ENCODE measurements at places on chromosomes 2 and 18.

- DNase-seq = peak; percentile 41
These were observed at the start of gene SLC40A1 for GRCh38 chr2:189580658-189581353. TSS of gene SLC40A1 (minus strand) at chr2:189580786. CDS start at chr2:189580460, 326 bp downstream.

DNA sequence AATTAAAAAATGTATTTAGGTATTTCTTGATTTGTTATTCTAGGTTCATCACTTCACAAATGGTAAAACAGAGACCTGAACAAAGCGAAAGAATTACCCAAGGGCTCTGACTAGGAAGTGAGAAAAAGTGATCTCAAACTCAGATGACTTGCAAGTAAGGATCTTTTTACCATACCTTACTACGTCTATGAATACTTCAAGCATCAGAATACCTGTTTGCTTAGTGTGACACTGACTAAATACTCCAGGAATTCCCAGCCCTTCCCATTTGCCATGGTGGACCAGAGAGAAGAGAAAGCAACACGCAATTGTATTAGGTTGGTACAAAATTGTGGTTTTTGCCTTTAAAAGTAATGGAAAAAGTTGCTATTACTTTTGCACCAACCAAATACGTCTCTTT lies 35.8 kb upstream of the FIGN start:
- no peak for DNase-seq

GRCh38 chr2:182088681-182089320 lies 103.1 kb downstream of the PPP1R1C start:
- no peak for DNase-seq

DNA sequence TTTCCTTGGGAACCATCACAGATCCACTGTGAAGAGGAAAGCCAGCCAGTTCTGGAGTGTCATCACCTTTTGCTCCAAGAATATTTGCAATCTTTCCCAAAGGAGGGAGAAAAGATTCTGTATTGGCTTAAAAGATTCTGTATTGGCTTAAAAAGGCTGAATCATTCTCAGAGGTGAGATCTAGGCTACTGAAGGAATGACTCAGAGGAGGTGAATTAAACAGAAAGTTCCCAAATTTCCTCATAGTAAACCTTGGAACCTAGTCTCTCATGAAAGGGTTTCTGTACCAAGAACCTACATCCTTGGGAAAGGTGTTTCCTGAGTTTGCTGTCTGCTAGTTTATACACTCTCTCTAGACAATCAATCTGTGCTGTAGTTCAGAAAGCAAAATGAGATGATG lies 34.1 kb upstream of the GRB14 start:
- no peak for DNase-seq

- no peak for DNase-seq
These were observed 82.7 kb downstream of the C2orf74 start for GRCh38 chr2:61244694-61245093.

DNA sequence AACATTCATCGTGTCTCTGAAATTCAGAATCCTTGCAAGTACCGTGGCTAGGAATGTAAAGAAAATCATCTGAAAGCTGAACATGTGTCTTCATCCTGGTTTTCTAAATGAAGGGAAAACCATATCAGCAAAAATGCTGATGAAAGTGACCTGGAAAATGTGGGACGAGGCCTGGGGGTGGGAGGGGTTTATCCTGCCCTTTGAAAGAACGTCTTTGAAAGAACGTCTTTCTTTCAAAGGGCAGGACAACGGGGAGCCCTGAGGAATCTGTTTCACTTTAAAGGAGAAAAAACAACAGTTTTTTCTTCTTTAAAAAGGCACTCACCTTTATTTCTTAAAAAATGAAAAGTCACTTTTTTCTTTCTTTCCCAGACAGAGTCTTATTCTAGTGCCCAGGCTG lies 185.2 kb downstream of the ALPK2 start:
- DNase-seq = no peak

- no peak for DNase-seq
These were observed 12.6 kb upstream of the TMEM214 start for GRCh38 chr2:27019931-27020855.

GRCh38 chr2:230323385-230324106 lies 3.4 kb upstream of the SP140L start:
- DNase-seq = no peak

DNA sequence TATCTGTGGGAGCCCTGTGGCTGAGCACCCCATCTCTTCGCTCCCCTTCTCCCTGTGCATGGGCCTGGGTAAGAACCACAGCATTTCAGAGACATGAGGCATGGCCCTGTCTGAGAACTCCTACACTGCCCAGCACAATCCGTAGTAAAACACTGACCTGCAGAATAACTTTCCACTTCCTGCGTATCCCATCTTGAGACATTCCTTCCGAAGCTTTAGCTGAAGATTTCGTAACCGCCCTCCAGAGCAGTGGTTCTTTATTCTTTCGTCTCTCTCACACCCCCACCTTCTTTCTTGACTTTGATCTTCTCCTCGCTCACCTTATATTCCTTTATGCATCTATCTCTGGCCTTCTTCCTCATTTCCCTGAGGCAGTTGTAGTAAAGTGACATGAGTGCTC lies 381.1 kb downstream of the HRH4 start:
- DNase-seq = no peak

GRCh38 chr2:47490406-47490805 lies 87.5 kb downstream of the MSH2 start:
- no peak for DNase-seq

DNA sequence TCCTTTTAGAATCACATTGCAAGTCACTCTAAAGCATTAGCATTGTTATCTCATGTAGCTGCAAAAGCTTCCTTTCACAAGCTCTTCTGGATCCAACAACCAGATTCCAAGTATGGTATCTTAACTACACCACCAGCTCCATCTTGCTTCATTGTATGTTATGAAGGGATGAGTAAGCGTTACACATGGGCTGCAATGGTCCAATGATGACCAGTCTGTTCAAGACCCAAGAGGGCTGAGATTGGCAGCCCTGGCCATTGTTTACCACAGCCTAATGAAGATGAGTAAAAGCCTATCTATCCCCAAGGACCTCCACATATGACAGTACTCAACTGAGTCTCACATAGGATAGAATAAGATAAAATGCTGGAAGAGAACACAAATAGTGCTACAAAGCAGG lies 6.3 kb downstream of the CFLAR start:
- DNase-seq = no peak

DNA sequence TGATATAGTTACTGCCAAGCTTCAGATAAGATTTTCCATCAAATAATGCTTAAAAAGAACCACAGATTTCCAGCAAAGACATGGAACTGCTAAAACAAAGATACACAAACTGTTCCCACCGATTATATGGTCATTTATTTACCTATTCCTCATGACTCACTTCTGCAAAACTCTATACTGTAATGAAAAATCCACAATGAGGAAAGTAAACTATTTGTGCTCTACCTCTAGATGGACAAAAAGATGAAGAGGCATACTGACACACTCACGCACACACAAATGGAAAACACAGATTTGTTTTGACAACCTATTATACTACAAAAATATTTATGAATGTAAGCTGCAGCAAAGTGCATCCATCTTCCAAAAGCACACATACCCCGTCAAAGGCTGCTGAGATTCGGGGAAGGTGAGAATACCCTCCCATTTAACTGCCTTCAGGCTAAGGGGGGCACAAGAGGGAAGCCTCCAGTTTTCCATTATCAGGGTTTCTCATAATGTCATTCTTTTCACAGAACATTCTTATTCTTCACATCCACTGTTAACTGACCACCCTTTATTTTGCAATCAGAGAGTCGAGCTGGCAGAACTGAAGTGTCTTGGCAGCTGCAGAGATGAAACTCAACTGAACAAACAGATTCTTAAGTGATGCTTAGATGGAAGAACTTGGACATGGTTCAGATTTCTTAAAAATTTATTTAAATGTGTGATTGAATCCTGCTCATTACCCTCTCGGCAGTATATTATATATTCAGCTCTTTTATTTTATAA lies 115.9 kb upstream of the TANK start:
- DNase-seq = no peak

DNA sequence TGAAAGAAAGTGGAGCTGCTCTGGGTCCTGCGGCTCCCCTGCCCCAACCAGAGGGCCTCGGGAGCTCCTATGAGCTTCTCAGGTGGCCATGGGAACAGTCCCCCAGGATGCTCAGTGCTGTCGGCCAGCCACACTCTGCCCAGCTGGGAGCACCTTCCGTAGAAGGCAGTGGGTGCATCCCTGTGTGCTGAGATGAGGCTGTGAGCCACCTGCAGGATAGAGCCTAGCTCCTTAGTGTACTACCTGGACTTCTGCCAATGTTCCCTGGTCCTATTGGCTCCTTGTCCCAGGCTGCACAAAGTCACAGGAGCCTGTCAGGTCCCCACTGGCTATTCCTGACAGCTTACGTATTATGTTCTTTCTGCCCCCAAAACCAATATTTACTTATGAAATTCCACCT lies 16.1 kb downstream of the PRELID3A start:
- no peak for DNase-seq

- DNase-seq = no peak
These were observed 222.0 kb upstream of the FN1 start for GRCh38 chr2:215657844-215658243.

DNA sequence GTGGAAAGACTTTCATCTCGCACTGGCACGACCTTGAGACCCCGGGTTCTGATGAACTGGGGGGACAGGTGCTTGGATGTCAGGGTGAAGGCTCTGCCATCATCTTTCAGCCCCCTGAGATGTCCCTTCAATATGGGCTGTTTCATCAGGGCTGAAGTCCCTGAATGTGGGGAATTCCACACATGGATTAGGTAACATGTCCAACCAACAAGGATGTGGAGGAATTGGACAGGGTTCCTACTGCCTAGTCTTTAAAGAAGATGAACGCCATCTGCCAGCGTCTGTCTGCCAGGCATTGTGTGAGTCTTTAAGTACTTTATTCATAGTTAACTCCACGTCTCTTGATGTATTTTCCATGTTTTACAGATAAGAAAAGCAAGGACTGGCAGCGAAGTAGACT lies 5.9 kb upstream of the GRHL1 start:
- DNase-seq = no peak

DNA sequence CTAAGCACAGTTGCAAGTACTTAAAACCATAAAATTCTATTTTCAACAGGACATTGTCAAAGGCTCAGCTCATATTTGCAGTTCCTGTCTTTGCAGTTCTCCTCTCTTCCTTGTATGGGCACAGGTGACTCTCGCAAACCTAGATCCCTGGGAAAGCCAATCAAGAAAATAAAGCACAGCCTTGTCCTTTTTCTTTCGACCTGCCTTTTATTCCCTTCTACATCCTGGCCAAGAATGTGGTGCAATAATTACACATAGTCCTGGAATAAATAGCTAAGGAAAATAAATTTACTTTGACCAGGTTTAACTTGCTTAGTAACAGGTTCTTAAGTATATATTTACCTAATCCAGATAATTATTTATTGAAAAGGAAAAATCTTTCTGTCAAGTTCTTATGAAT lies 20.2 kb downstream of the ATG16L1 start:
- DNase-seq = no peak

DNA sequence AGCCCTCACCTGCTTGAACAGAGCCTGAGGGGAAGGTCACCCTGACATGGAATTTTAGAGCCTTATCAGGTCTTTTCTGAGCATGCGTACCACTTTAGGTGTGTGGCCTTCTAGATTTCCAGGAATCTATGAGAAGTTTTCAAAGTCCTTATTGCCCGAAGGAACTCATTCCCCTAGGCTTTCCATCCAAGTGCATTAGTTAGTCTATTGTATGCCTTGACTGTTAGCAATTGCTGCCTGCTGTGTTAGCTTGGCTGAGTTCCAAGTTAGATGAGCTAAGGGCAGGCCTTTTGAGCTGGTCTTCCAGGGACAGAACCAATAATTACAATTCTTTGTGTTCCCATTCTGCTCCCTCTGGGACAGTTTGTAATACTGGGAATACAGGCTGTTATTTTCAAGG lies 30.8 kb upstream of the PUM2 start:
- no peak for DNase-seq
